ENCODE measurements at places on chromosomes 3 and 15. TPM values are rescaled to one million over a fixed set of nuclear protein-coding genes. Genes with fewer than 3 reads are reported as not detected.

DNA sequence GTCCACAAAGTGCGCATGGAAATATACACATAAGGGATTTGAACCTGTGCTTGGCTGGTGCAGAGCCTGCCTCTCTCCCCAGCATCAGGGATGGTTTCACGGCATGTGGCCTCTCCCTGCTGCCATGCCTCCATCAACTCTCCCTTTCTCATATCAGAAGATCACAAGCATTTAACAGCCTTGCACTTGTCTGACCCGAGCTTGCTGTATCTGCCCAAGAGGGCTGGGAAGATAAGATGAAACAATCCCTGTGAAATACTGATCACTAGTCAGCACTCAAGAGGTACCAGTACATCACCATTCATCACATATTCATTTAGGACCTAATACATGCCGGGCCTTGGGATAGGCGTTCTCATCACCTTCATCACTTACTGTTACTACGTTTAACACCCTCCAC is 107.6 kb upstream of the ARHGEF3 start:
- no peak for DNase-seq

DNA sequence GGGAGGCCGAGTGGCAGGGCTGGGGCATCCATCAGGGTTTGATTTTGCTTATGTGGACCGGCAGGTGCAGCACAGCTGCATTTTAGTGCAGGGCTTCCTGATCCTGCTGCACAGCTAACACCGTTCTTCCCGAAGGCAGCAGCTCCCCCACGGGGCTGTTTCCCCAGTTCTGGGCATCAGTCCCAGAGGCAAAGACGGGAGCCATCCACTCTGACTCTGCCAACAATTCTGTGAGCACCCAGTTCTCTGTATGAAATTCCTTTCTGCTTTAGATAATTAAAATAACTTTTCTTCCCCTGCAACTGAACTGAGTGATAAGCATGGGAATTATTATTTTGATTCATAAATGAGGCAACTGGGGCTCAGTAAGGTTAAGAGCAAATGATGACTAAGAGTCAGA is 262.9 kb upstream of the ATP10A start:
- no peak for DNase-seq

DNA sequence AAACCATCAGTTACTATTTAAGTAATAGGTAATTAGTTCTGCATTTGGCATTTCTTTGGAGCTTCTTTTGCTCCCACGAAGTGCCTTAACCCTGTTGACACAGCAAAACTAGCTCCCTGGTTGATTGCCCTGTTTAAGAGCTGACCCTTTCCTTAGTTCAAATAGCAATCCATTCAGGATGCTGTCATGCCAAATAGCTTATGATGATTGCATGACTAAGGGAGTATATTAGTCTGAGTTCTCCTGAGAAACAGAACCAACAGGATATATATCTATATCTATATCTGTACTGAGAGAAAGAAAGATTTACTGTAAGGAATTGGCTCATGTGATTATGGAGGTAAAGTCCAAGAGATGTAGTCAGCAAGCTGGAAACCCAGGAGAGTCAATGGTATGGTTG is 50.3 kb upstream of the SPRED1 start:
- no peak for DNase-seq

DNA sequence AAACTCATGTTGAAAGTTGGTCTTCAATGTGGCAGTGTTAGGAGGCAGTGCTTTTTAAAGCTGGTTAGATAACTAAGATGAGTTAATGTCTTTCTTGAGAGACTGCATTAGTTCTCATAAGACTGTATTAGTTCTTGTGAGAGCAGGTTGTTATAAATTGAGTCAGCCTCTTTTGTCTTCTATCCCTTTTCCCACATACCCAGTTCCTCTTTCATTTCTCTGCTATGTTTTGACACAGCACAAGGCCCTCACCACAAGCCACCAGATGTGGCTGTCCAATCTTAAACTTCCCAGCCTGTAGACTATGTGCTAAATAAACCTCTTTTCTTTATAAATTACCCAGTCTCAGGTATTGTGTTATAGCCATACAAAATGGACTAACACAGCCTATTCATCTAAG is 94.6 kb upstream of the SNTN start:
- no peak for DNase-seq

DNA sequence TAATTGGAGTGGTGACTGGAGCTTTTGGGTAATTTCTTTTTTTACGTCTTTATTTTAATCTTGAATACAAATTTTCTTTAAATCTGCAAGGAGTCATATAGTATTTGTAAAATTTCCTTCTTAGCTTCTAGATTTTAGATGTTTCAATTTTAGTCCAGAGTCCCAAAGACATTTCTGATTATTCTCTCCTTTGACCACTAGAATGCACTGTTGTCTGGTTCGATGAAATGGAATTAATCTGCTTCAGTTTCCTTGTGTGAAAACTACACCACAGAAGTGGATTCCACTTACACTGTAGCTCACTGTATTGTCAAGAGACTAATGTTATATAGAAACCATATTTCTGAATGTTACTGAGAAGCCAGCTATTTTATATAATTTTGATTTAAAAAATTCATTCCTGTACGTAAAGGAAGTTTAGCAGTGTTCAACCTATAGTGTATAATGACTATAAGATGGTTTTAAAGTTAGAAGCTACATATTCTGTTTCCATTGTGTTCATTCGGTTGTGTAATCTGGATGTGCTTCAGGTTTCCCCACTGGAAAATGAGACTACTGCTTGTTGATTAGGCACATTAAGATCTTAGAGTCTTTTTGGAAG is 6.1 kb downstream of the GRAMD1C start:
- DNase-seq = peak; percentile 20

GRCh38 chr15:78259232-78259631 is 5.1 kb upstream of the DNAJA4 start:
- DNase-seq = no peak

GRCh38 chr15:66229790-66230465 is 23.6 kb downstream of the MEGF11 start:
- no peak for DNase-seq

- DNase-seq = no peak
Measured at GRCh38 chr3:60262546-60262945, 988.7 kb downstream of the FHIT start.

SNUPN gene
- polyA plus RNA-seq = 29.4 TPM

INTS14 gene
- polyA plus RNA-seq = 55.7 TPM

MTFMT gene
- 19.4 TPM for polyA plus RNA-seq

ROBO2 gene
- 89.9 TPM for polyA plus RNA-seq

Data from renal cortex interstitium (tissue), 15 donors.